ENCODE measurements at places on chromosomes 11 and 22.

DNA sequence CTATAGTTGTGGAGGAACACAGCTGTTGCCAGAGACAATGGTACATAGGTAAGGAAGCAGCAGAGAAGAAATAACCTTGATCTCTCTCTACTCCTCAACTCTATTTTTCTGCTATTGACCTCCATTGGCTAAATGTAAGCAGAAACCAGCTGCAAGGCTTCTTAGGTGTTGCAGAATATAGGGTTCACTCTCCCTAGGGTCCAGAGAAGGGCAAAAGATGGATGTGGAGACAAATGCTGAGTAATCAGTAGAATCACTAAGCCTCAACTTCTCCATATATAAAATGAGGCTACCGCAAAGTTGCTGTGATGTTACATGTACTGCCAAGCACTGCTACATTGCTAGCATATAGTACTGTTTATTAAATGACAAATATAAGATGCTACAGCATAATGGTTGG lies 120.6 kb downstream of the PDE3B start:
- no peak for DNase-seq

GRCh38 chr22:44660051-44660830 lies 41.8 kb upstream of the PRR5 start:
- DNase-seq, result no peak

- no peak for DNase-seq
Observed at GRCh38 chr22:41575533-41575932, 14.1 kb downstream of the PMM1 start.

DNA sequence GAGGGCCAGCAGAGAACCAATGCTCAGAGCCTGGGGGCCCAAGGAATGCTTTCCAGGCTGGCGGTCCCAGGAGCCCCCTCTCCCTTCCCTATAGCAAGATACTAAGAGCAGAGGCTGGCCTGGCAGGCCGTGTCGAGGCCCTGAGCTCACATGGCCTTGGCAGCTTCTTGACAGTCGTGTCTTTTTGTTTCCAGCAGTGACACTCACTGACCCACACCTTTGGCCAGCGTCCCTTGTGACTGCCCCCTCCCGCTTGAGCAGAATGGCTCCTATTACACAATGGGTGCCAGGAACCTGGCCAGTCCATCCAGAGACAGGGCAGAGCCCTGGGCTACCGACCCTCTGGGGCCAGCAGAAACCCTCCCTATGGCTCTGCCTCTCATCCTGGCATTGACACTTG lies 6.4 kb upstream of the CCND1 start:
- no peak for DNase-seq

DNA sequence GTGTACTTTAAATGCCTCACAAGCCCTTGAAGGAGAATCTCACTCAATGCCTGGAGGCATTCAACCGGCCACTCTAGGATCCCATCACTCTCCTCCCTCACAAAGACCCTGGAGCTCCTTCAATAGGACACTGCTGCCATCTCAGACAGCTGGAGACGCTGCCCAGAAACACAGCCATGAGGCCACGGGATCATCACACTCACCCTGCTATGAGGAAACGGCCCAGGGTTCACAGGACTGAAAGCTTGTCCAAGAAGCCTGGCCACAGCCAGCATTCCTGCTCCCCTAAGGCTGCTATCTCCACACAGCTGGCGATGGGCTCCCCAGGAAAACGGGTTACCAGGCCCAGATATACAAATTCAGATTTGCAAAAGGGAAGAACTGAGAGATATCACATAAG lies 13.2 kb downstream of the CARS1 start:
- DNase-seq, result no peak

- DNase-seq, result no peak
Observed at GRCh38 chr22:20225693-20225966, 42.5 kb downstream of the RTN4R start.

- DNase-seq, result no peak
Observed at GRCh38 chr22:19714312-19715187, at the start of gene SEPTIN5. TSS of gene SEPTIN5 (plus strand) at chr22:19714503. CDS start at chr22:19714589, 86 bp downstream.

GRCh38 chr11:12556155-12556554 lies 118.1 kb upstream of the TEAD1 start:
- no peak for DNase-seq

DNA sequence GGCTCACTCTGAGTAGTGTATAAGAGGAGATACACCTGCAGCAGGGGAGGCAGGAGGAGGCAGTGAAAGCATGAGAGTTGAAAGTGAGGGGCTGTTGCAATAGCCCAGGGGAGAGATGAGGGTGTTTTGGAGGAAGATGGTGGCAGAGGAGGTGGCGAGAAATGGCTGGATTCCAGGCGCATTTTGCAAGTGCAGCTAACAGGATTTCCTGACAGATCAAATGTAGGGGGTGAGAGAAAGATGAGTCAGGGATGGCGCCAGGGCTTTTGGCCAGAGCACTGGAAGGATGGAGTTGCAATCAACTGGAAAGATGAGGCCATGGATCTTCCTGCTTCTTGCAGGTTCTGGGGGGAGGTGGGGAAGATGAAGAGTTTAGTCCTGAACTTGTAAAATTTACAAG lies 16.8 kb upstream of the TSPAN18 start:
- DNase-seq, result no peak

DNA sequence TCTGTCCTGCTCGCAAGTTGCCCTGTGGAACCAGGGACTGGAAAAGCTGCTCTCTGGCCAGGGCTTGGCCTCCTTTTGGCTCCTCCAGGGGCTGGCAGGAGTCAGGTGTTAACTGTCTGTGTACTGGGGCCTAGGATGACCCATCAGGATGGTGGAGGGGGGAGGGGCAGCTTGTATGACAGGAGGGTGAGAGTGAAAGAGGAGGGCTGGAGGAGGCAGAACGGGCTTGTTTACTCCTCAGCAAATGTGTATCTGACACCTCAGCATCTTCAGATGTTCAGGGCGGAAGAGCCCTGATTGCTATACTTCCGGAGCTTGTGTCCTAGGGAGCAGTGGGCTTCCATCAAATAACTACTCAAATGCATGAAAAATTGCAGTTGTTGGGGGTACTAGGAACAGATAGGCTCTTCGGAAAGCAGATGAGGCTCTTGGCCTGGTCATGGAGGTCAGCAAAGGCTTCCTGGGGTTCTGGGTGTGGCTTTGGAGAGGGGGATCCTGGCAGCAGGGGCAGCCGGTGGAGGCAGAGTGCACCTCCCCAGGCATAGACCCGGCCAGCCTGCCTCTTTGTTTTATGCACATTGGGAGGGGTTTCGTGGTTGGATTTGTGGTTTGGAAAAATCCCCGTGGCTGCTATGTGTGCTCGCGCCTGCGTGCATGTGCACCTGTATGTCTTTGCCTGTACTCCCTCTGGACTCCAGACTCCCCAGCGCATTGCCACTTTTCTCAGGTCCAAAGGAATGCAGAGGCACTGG lies 31.2 kb downstream of the CD82 start:
- DNase-seq, result peak; percentile 63

GRCh38 chr11:690738-691633 lies 4.0 kb downstream of the DEAF1 start:
- no peak for DNase-seq

DNA sequence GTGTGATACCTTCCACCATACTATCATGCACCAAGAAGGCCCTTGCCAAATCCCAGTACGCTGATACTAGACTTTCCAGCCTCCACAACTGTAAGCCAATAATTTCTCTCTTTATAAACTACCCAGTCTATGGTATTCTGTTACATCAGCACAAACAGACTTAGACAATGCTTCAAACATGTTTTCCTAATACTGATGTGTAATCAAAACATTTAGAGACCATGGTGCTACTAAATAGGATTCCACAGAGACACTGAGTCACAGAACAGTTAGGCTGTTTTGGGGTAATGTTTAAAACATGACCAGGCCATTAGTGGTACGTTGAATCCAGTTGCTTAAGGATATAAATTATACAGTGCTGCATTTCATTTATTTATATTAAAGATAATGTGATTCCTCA lies 103.7 kb downstream of the PICALM start:
- no peak for DNase-seq

- DNase-seq, result no peak
Observed at GRCh38 chr22:49561976-49562375, 265.7 kb downstream of the BRD1 start.

DNA sequence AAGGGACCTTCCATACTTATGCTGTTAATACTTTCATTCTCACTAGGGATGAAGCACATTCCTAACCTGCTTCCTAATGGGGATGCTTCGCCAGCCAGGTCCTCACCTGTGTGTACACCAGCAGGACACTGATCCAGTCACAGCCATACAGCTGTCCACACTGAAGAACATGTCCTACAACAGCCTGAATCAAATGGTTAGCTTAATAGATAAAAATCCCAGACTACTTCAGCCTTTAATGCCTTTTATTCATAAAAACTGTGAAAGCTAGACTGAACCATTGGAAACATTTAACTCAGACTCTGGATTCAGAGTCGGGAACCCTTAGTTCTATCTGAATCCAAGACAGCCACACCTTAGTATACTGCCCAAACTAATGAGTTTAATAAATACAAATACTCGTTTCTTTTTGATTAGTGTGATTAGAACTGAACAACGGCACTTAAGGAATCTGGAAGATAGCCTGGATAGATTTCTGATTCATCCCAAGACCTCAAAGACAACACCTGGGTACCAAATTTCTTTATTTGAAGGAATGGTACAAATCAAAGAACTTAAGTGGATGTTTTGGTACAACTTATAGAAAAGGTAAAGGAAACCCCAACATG lies 3.3 kb downstream of the FTH1 start:
- DNase-seq, result no peak

- no peak for DNase-seq
Observed at GRCh38 chr22:28977481-28977971, 84.1 kb downstream of the C22orf31 start.

GRCh38 chr11:86671531-86672006 lies 847 bp downstream of the ME3 start:
- peak; percentile 39 for DNase-seq
